ENCODE measurements at places on chromosomes 7 and 10. TPM values are rescaled to one million over a fixed set of nuclear protein-coding genes. Genes with fewer than 3 reads are reported as not detected.

DNA sequence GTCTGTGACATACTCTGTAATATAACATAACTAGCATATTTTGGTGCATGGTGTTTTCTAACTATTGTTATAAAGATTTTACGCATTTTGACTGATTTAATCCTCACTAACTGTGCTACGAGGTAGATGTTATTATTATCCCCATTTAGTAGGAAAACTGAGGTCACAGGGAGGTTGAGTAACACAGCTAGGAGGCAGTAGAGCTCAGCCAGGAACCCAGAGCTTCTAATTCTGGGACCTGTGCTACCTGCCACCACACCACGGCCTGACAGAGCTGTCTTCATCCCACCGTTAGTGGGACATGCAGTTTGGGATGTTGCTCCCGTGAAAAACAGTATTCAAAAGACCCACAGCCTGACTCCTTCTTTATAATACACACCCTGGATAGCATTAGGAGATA is 962.5 kb downstream of the CNTNAP2 start:
- no peak for DNase-seq

GRCh38 chr7:44211126-44211675 is 10.4 kb downstream of the YKT6 start:
- no peak for DNase-seq

GRCh38 chr7:82419200-82419599 is 24.4 kb downstream of the CACNA2D1 start:
- no peak for DNase-seq

GRCh38 chr10:1377231-1377630 is 321.0 kb downstream of the WDR37 start:
- no peak for DNase-seq

DNA sequence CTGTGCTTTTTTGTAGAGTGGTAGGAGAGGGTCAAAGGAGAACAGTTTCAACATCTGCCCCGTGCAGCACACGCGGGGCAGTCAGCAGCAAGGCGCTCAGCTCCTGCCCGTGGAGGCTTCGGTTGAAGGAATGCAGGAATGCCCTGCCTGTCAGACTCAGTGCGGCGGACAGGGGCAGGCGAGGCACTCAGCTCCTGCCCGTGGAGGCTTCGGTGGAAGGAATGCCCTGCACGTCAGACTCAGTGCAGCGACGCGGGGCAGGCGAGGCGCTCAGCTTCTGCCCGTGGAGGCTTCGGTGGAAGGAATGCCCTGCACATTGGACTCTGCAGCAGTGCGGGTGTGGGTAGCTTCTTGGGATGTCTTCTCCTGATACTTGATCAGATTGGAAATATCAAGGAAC is 37.0 kb downstream of the PPP2R2D start:
- no peak for DNase-seq

- DNase-seq = no peak
Observed at GRCh38 chr10:128316925-128317324, 190.7 kb upstream of the MKI67 start.

- DNase-seq = no peak
Observed at GRCh38 chr7:106731187-106731586, 70.2 kb upstream of the CCDC71L start.

- no peak for DNase-seq
Observed at GRCh38 chr10:74763934-74764591, 62.3 kb upstream of the KAT6B start.

DNA sequence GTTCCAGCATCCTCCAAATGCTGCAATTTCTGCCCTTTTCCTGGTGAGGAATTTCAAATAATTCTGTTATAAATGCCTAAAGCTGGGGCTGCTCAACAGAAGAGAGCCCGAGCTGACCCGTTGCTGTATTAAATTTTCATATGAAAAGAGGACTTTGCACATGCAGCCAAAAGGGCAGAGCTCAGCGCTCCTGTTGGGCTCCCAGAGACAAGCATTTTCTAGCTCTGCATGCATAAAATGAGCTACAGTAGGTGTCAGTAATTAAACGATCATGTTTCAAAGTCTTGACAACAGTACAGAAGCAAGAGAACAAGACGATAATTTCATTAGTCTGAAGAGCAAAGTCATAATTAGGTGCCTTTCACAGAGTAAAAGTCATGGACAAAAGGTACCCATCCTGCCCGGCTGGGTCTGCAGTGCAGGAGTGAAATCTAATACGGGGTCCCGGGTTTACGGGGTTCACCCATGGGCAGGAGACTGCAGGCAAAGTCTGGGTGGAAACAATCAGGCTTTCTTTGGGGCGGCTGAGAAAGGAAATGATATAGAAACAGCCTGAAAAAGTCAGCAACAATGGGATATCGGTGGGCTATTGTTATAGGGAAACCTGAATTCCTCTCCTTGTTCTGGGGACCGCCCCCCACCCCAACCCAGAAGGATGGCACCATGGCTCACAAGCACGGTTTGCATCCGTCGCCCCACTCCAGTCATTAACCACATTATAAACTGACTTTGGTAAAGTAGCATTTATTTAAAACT is 66.0 kb downstream of the EBF3 start:
- no peak for DNase-seq

SLC16A9 gene
- total RNA-seq = 25.6 TPM

BET1 gene
- total RNA-seq = 9.0 TPM

NUTM2D gene
- 1.1 TPM for total RNA-seq

KCP gene
- total RNA-seq = 1.5 TPM

Data from esophagus squamous epithelium (tissue), 5 donors.